ENCODE measurements at places on chromosomes 16 and 17.

GRCh38 chr17:10731408-10731879, 1.6 kb upstream of the TMEM220 start:
- DNase-seq: no peak

DNA sequence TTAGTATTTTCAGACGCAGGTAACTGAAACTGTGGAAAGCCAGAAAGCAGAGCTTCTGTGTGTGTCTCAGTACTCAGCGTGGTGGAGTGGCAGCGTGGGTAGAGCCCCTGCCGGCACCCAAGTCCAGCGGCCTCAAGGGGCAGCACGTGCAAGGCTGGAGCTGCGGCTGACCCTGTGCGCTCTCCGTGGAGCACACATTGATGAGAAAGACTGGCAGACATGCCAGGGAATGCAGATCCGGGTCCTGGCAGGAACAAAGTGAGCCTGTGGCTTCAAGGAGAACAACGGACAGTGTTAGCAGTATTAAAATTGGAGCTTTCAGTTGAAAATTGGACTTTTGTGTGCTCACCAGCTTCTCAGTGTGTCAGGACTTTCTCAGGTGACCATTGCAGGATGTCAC, 23.3 kb downstream of the ZC3H18 start:
- DNase-seq: no peak

GRCh38 chr16:73326770-73327470, 279.0 kb upstream of the ZFHX3 start:
- no peak for DNase-seq

GRCh38 chr17:35244341-35245195, 1.7 kb downstream of the SLFN5 start:
- DNase-seq: no peak

GRCh38 chr17:49766918-49767530, 3.1 kb upstream of the FAM117A start:
- no peak for DNase-seq

- no peak for DNase-seq
Observed at GRCh38 chr17:70857351-70857750, 688.0 kb downstream of the KCNJ2 start.

DNA sequence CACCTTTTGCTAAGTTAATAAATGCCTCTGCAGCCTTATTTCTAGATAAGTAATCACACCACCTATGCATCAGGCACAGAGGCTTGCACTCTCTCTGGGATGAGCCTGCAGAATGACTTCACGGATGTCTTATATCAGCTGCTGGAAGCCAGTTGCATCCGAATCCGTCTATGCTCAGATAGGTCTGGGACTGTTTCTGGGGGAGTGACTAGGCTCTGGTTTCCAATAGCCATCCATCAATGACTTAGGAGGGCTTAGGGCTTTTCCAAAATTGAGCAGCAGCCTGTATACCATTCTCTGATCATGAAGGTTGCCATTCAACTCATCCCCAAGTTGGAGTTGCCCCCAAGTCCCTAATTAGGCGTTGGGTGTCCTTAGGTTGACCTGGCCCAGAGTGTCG, 113.3 kb upstream of the ERCC4 start:
- no peak for DNase-seq

GRCh38 chr17:65679165-65679845, 117.9 kb upstream of the AXIN2 start:
- DNase-seq: no peak

DNA sequence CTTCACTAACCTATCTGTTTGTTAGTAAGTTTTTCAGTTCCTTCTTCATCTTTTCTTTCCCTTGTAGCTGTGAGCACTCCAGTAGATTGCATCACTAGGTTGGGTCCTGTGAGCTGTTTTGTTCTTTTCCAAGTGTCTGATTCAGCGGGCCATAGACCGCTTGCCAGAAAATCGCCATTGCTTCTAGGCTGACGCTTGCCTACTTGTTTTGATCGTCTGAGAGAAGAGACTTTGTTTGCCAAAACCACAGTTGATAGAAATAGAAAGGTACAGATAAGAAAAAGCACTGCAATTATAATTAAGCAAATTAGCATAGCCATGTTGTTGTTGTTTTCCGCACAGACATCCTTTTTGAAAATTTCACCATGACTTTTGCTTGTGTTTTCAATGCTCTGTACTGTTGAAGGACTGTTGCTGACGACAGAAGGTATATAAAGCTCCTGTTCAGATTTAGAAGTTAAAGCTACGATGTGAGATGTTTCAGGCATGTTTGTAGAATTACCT, 3.1 kb downstream of the EVI2A start:
- DNase-seq: no peak

- DNase-seq: no peak
Observed at GRCh38 chr16:24208710-24209109, 47.4 kb upstream of the CACNG3 start.

DNA sequence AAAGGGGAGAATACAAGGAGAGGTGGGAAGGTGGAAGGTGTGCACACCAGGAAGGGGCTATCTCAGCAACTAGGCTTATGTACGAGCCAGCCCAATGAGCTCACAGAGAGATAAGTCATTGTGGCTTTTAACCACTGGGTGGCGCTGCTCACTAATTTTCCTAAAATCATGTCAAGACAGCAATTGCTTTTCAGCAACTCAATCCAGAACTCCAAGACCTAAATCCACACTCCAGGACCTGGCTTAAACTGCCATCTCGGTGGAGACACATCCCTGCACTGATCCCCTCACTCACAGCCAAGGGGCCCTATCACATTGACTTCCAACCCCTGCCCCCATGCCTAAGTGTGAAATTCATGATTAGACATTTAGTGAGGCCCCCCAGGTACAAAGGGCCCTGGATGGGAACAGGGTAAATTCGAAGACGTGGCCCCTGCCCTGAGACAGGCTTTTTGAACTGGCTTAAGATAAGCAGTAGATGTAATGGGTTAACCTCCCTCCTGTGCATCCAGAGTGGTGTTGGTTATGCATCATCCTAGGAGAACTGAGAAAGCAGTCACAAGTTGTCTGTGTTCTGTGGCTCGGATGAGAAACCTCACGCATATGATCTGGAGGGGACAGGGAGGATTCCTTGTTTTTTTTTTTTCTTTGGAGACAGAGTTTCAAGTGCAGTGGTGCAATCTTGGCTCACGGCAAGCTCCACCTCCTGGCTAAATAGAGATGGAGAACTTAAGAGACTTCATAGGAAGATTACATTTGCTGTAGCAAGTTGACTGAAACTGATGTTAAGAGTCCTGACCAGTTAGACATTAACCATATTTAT, 11.5 kb downstream of the CCL16 start:
- DNase-seq: peak; percentile 39

GRCh38 chr16:6932871-6933385, 399.7 kb upstream of the RBFOX1 start:
- no peak for DNase-seq

DNA sequence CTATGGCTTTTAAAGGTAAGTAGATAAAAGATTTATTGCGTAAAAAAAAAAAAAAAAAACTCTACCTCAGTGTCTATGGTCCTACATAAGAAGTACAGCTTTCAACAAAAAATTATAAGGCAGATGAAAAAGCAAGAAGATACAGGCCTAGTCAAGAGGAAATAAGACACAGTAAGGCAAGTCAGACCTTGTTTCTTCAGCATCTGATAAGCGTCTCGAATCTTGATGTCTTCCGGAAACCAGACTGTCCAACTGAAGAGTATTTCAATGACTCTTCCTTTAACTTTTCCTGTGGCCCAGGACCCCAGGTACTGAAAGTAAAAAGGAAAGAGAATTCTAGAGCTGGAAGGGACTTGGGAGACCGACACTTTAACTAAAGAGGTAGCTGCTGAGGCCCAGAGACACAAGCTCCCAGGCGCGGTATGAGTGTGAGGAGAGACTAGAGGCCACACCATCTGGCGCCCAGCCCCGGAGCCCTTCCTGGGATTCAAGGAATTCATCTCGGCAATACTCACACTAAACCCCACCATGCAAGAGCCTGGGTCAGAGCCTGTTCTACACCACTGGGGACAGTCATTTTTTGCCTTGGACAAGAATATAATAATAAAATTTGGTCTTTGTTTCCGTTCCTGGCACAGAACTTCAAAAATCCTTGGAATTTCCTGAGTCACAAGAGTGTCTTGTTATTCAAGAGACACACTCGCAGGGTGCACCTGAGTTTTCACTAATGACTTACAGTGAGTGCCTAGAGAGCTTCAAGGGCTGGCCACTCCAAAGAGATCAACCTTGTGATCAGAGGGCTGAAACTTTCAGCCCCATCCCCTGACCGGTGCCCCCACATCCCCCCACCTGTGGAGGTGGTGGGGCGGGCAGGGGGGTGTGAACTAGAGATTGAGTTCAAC, 18.6 kb downstream of the GGA2 start:
- DNase-seq: no peak

DNA sequence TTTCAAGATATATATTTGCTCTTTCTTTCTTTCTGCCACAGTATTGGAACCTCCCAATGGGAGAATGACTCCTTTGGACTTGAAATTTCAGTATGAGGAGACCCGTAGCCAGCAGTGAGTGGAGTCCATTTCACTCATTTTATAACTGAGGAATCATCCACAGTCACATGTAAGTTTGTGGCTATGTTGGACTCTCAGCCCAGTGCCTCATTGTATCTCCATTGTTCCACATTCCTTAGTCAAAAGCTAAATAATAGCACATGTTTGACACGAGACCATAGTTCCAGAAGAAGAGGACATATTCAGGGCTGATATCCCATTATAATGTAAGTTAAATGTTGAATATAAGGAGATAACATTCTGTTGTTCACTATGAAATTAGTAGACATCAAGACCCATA, 12.7 kb upstream of the SPAG9 start:
- no peak for DNase-seq

- DNase-seq: no peak
Observed at GRCh38 chr16:30972872-30973271, 12.1 kb upstream of the HSD3B7 start.

DNA sequence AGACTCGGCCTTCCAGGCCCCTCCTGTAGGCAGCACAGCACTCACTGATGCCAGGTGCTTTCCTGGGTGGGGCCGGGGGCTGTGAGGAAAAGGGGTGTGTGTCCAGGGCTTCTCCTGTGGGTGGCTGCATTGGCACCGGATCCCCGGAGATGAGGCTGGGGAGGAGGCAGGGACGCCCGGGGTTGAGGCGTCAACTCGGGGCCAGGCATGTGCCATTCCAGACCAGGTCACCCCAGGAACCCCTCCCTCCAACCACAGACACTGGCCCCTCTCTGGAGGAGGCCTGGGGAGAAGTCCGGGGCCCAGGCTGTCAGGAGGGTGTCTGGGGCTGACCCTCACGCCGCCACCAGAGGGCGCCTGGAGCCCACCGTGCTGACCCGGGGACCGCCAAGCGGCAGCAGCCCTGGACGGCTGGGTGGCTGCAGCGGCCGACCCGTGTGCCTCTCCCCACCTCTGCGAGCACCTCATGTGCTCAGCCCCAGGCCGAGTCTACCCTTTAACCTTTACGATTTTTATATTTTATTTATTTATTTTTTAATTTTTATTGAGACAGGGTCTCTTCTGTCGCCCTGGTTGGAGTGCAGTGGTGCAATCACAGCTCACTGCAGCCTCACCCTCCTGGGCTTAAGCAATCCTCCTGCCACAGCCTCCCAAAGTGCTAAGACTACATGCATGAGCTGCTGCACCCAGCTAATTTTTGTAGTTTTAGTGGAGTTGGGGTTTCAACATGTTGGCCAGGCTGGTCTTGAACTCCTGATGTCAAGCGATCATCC, 3.2 kb upstream of the METRN start:
- no peak for DNase-seq

GRCh38 chr17:12055889-12056288, 35.2 kb downstream of the MAP2K4 start:
- DNase-seq: no peak

GRCh38 chr16:89422905-89423630, 67.3 kb downstream of the ANKRD11 start:
- no peak for DNase-seq

GRCh38 chr17:81583589-81584342, 31.6 kb upstream of the FAAP100 start:
- no peak for DNase-seq

- no peak for DNase-seq
Observed at GRCh38 chr17:7294614-7295153, at the start of gene YBX2. Gene YBX2 (minus strand): TSS chr17:7294639. CDS start chr17:7294500, 139 bp downstream.

DNA sequence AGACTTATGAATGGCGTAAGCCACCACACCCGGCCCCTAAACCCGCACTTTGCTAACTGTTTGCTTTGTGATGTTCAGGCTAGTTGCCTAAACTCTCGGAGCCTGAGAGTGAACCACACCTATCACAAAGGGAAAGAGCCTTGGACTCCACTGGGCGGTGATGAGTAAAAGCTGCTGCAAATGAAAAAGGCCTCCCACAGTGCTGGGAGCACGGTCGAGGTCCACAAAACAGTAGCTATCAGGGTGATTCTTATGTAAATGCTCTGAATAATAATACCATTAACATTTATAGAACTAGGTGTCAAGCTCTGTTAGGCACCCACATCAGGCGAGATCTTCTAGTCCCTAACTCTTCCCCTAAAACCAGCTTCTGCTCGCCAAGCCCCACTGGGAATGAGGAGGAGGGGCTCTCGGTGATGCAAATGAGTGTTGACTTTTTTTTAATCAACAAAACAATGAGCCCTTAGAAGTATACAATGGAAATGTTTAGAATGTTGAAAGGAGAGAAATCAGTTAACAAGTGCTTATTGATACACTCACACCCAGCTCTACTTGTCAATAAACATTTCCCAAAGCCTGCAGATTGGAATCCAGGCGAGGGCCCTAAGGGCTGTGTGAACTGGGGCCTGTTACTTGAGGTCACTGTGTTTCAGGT, 19.8 kb downstream of the FBRS start:
- DNase-seq: no peak

DNA sequence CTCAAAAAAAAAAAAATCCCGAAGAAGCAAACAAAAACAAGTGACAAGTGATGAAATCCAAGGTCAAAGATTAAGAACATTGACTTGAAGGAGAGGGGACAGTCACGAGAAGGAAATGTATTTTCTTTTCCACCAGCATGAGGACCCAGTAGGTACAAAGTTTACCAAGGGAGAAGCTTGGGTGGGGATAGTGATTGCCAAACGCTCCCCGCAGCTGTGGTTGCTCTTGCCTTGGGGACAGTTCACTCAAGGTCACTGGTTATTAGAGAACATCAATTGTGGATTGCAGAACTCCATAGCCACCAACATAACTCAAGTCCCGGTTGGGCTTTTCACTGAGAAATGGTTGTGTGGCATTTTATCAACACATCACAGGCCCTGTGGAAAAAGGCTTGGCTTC, 27.0 kb downstream of the RSL1D1 start:
- DNase-seq: no peak

DNA sequence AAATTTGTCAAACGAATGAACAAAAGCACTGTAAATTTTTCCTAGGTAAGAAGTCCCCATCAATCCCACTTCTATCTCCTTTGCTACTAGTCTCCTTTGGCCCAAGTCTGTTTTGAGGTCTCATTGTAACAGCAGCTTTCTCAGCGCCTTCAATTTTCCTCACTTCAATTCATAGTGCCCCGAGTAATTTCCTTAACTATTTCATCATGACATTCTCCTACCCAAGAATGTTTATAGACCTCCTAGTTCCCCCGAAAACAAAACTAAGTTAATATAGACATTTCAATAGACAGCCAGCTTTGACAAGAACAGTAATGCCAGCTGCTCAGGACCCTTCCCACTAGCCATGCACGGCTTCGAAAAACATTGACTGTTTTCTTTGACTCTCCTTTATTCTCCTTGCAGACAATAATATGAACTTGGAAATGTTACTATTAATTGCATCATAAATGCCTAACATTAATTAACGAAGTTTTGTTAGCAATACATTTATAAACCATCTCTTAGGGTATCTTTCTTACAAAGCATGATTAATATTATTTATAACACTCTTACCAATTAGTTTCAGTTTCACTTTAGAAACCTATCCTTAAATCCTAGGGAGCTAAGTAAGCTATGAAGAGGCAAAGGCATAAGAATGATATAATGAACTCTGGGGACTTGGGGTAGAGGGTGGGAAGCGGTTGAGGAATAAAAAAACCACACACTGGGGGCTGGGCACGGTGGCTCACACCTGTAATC, 22.8 kb downstream of the GLG1 start:
- no peak for DNase-seq

- no peak for DNase-seq
Observed at GRCh38 chr17:35927714-35928113, 2.9 kb downstream of the RDM1 start.

Measured in NCI-H2081 treated with DMSO at 0.1 percent for 48 hours (cell line).